ENCODE measurements at places on chromosomes 12 and 14.

DNA sequence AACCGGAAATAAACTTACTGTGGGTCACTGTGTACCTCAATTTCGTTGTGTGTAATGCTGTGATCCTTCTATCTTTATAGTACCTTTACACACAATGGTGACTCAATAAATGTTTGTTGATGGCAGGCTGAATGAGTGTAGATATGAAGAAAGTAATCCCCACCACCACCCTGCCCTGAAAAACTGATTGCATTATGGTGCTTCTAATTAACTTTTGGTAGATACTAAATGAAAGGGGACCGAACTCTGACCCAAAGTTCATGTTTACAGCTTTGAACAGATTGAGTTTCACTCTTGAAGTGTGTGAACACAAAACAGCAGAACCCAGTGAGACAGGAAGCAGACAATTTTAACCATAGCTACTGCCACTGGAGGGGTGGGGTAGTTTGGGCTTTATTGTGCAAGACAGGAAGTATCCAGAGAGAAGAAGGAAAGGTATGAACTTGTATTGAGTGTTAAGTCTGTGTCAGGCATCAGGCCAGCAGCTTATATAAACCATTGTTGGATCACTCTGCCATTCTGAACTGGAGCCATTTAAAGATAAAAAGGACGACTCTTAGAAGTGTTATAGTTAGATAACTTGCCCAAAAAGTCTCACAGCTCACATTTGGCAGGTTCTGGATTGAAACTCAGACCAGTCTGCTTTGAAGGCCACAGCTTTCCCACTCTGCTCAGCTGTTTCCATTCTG lies 197.0 kb upstream of the AMIGO2 start:
- DNase-seq = no peak

GRCh38 chr14:77458249-77458950 lies 507 bp downstream of the AHSA1 start:
- DNase-seq = no peak

DNA sequence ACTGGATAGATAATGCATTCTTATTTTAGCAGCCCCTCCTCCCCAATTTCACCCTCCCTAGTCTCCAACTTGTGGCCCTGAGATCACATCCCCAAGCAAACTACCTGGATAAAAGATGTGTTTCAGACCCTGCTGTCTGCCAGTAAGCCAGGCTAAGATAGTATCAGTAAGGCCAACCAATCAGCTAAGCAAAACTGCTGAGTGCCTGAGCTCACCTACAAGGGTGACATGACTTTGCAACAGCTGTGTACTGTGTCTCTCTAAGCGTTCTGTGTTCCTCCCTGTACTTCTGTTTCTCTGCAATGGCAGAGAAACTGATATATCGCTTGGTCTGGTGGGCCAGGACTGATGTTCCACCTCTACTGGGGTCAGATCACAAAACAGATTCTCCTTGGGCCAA lies 224.9 kb downstream of the BTG1 start:
- no peak for DNase-seq

GRCh38 chr12:76919383-76920171 lies 40.8 kb upstream of the CSRP2 start:
- DNase-seq = no peak

GRCh38 chr12:96134200-96134599 lies 60.0 kb upstream of the ELK3 start:
- DNase-seq = no peak

GRCh38 chr12:52414936-52415335 lies 8.8 kb upstream of the KRT82 start:
- no peak for DNase-seq

GRCh38 chr14:55099756-55100155 lies 29.3 kb upstream of the LGALS3 start:
- DNase-seq = no peak

- no peak for DNase-seq
Observed at GRCh38 chr12:80271780-80272179, 172.3 kb upstream of the PTPRQ start.

DNA sequence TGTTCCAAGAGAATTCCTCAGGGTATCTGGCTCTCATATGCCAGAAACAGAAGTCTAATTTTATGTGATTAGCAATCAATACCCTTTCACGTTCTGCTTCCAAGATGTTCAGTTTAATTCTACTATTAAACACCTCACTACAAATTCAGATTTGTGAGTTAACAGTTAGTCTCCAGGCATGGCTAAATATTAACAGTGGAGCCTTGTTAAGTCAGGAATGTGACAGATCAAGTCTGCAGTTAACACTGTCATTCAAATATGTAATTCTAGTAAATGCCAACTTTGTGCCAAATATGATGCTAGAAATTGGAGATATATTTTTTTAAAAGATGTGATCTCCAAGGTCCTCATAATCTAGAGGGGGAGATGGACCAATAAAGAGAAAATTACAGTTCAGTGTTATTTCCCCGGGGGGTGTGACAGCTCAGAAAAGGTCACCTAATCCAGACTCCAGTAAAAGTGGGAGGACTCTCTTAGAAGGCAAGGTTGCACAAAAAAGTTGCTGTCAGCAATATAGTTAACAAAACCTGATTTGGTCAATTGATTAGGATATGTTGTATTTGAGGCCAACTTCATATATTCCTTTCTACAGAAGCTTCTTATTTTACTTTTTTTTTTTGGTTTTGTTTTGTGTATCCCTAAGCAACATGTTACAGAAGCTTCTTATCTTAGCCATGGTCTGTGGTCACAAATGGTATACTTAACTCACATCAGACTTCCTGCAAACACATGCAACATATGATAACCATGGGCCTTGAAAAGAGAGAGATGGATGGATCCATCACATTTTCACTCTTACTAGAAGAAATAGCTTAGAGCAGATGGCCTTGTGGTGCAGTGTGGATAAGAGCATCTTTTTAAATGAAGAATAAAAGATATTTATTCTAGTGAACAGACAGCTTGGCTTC lies 18.4 kb upstream of the RNU6-7 start:
- DNase-seq = no peak

DNA sequence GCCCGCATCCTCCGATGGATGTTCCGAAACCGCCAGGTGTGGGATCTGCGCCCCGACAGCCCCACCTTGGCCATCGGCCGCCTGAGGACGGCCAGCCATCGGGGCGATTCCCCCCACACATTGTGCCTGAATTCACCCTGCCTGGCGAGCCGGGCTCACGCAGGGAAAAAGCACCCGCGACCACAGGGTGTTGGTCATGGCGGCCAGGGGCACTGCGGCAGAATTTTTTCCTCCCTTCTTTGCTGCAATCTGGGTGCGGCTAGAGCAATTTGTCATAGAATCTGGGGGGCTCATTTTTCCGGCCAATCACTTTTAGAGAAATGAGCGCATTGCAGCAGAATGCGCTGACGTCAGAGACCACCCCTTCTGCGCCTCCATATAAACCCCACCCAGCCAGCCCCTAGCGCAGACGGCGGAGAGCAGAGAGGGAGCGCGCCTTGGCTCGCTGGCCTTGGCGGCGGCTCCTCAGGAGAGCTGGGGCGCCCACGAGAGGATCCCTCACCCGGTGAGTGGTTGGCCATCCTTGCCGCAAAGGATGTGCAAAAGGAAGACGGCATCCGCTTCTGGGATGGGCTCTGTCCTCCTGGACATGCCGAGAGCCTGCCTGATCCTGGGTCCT lies at the start of gene MEG3:
MEG3 (plus strand) TSS at position 406 of the 619 bp plus-strand sequence.
- DNase-seq = peak; percentile 21
